Activated CD8-positive, alpha-beta memory T cell treated with anti-CD3 and anti-CD28 coated beads, Interleukin-2, amount 10 ng/mL, durations not matched to agents 7 days and 5 days (primary cell): ENCODE measurements at places on chromosomes 1 and 21. TPM values are rescaled to one million over a fixed set of nuclear protein-coding genes. Genes with fewer than 3 reads are reported as not detected.

DNA sequence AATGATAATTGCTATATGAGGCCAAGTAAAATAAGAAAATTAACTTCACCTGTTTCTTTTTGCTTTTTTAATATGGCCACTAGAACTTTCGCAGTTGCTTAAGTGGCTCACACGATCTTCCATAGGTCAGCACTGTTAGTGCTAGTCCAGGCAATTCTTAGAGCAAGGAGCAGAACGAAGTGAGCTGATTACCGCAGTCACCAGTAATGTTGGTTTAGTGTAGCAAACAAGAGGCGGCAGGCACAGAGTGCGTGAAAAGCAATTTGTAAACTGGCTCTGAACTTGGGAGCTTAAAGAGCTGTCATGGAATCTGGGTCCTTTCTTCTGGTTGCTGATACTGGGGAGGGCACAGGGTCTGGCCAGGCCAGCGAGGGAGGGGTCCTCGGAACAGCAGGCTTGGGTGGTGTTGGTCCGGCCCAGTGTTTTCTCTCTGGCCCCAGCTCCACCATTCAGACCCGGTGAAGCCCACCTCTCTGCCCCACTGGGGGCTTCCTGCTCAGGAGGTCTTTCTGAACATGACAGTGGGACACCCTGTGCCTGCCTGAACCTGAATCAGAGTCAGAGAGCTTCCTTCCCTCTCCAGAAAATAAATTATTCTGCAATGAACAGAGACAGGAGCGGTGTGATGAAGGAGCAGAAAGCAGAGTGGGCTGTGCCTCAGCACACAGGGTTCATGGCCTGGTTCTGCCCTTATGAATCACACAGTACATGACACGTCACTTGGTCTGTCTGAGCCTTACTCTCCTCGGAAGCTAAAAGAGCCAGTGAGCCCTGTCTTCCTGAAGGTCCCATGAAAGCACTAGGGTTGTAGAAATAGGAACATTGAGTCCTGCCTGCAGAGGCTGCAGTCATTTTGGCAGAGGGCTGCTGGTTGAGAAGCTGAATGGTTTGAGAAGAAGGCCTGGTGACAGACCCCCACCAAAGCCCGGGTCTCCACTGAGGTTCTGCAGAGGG is 11.9 kb downstream of the ETS2 start:
- no peak overlapping the region for H3K4me3 ChIP-seq
- peaks cover 89% of the 10 kb centered on the region for H3K36me3 ChIP-seq
- no peaks in the 10 kb centered on the region for H3K4me1 ChIP-seq
- no peak overlapping the region for H3K27ac ChIP-seq
- no peak for DNase-seq
- no peaks in the 10 kb centered on the region for H3K27me3 ChIP-seq

DNA sequence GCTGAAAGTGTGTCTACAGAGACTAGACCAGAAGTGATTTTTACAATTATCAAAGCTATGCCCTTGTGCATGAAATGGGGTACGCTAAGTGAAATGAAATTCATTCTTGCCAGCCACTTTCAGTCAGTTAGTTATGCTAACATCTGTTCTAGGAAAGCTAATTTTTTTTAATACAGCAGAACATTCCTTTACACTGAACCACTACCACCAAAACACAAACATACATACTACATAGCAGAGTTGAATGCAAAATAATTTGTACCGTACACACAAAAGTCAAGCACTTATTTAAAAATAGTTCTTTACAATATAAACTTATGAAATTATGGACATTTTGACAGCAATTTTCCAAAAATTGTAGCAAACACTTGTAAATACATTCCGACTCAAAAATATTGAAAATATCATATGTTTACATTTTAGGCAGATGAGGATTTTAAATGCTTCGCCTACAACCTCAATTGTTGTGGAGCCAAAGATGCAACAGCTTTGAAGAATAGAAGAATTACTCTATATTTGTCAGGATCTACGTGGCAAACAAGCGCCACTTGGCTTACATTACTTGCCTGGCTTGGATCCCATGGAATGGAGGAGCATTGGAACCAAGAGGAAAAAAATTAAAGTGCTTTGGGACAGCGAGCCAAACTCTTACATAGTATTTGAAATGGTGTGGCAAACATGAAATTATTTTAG is 30.6 kb downstream of the WLS start:
- H3K27ac ChIP-seq = no peak overlapping the region
- H3K36me3 ChIP-seq = no peaks in the 10 kb centered on the region
- no peak for DNase-seq
- no peaks in the 10 kb centered on the region for H3K27me3 ChIP-seq
- no peaks in the 10 kb centered on the region for H3K4me1 ChIP-seq

DTL gene
- 86.2 TPM for total RNA-seq

- H3K4me3 ChIP-seq = no peak overlapping the region
- no peak for DNase-seq
- H3K4me1 ChIP-seq = peaks cover 16% of the 10 kb centered on the region
- H3K36me3 ChIP-seq = peaks cover 35% of the 10 kb centered on the region
These were observed 84.8 kb downstream of the NEK7 start for GRCh38 chr1:198241553-198241952.

NAV1 gene
- total RNA-seq = 2.8 TPM

- peaks cover 1% of the 10 kb centered on the region for H3K36me3 ChIP-seq
- H3K4me1 ChIP-seq = no peaks in the 10 kb centered on the region
- no peak for DNase-seq
- no peak overlapping the region for H3K4me3 ChIP-seq
- no peaks in the 10 kb centered on the region for H3K27me3 ChIP-seq
These were observed 113.0 kb upstream of the ARHGEF16 start for GRCh38 chr1:3341236-3341994.

- H3K36me3 ChIP-seq = peaks cover 31% of the 10 kb centered on the region
- H3K4me1 ChIP-seq = peaks cover 25% of the 10 kb centered on the region
- H3K27ac ChIP-seq = peak overlapping the region; percentile 85
These were observed 4.9 kb upstream of the GBP1 start for GRCh38 chr1:89069951-89070350.

- peaks cover 42% of the 10 kb centered on the region for H3K4me1 ChIP-seq
- DNase-seq = peak; percentile 47
- H3K36me3 ChIP-seq = peaks cover 53% of the 10 kb centered on the region
- peak overlapping the region; percentile 91 for H3K4me3 ChIP-seq
- H3K27ac ChIP-seq = peak overlapping the region; percentile 87
These were observed 314 bp downstream of the DPH5 start for GRCh38 chr1:101025283-101025656.
